ENCODE measurements at places on chromosomes 6 and 20.

DNA sequence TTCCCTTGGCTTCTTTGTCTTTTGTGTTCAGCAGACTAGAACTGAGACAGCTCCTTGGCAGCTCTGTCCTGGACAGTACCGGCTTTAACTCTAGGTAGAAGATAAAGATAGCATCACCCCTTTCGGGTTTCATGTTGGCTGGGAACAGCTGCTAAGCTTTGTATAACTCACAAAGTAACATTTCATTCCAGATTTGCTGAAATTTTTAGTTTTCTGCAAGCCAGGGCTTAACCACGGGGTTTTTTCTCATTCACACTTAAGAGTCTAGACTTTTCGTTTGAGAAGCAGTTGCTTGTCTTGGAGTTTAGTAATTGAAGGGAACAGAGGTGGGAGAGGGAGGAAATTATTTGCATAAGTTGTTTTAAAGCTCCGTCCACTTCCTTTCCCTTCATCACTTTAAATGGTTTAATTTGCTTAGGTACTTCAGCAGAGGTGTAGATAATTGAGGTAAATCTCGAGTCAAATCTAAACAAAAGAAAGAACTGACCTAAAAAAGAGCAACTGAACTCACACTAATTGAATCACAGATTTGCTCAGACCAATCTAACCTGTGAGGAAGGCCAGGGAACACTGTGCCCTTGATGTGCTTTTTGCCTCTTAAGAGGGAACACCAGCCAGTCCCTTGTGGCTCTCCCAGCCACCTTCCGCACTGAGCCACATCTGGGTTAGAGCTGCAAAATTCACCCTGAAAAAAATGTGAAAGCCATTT is 48.3 kb downstream of the RREB1 start:
- DNase-seq, result no peak

DNA sequence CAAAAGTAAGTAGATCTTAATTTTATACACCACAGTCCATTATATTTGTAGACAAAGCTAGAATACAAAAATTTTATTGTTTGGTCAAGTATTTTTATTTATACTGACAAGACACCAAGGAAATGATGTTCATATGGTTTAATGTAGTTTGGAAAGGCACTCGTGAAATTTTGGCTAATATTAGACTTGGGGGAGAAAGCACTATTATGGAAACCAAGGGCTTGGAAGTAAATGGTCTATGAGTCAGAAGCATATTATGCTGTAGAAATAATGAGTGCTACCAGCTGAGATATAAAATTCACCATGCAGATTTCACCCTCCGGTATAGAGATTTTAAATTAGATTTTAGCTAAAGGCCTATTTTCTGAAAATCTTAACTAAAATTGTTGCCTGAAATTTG is 233.6 kb downstream of the KCNQ5 start:
- no peak for DNase-seq

- DNase-seq, result no peak
These were observed 56.8 kb upstream of the HINT3 start for GRCh38 chr6:125899726-125900182.

DNA sequence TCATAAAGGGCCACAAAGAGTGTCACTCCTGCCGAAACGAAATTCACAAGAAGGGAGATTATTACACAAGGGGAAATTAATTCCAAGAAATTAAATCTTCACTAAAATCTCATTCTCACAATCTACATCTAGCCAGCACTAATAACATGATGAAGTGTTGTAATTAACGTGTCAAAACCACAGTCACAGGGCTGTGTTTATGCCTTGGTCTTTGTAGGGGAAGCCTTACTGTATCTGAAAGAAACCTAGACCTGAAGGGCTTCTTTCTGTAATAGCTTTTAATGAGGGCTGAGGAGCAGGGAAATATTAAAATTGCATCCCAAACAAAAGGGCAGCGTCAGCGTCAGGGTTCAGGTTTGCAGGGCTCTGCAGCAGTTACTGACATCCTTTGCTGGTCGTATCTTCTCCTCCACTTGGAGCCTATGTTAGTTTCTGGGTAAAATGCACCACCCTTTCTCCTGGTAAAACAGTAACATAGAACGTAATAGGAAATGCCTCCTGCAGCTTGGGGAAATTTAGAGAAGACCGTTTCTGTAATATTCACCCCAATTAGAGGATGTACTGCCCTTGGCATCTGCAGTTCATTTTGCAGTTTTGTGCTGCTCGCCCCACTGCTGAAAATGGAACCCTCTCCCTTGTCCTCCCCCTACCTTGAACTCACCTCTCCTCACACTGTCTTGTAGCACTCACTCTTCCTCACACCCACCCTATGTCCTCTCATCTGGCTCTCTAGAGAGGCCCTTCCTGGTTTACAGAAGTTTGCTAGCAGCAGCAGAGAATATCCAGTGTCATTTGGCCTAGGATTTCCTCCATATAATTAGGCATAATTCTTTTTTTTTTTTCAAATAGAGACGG is 109.0 kb upstream of the TRAF3IP2 start:
- no peak for DNase-seq

DNA sequence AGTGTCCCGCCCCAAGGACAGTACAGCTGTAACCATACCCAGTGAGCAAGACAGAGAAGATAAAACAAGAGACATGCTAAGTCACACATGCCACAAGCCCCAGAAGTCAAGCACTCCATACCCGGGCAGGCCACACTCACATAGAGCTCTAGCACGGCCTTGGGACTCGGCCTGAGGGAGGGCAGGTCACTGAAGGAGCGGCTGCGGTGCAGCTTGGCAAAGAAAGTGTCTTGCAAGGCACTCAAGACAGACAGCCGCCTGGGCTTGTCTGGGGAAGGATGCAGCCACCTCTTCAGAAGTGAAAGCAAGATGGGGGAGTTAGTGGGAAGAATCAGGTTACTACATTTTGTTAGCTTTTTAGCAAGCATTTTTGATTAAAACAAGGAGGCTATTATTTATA is 48.7 kb upstream of the ARMH2 start:
- DNase-seq, result no peak

DNA sequence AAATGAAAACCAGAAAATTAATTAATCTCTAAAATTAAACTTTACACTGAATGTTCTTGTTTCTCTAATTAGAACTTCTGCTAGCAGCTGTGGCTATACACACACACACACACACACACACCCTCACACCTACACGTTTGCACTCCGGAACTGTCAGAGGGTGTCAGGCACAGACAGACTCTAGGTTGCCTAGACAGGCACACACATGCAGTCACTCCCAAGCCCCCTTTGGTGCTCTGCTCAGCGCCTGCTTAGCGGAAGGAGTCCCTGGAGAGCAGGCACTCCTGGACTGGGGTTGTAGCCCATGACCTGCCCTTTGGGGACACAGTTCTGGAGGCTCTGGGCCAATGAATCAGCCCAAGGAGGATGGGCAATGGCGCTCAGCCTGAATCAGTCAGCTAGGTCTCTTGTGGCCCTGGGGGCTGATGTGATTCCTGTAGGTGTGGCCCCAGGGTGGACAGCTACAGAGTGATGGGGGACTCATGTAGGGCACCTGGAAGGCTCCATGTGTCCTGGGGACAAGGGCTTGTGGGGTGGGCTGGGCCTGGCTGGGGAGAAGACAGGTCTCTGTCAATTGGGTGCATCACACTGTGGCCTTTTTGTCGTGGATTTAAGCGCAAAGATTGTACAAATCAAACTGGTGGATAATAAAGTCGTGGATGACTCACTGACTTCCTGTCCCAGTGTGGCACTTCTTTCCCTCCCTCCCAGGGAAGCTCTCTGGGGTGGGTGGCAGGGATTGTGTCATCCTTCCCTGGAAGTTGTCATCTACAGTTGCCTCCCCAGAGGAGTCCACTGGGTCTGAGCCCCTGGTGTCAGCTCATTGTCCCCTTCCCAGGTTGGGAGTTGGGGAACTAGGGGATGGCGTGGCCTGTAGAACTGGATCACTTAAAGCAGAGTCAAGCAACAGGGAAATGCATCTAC is 8.8 kb downstream of the TMEM151B start:
- no peak for DNase-seq

GRCh38 chr6:168968228-168968627 is 285.4 kb downstream of the THBS2 start:
- no peak for DNase-seq

DNA sequence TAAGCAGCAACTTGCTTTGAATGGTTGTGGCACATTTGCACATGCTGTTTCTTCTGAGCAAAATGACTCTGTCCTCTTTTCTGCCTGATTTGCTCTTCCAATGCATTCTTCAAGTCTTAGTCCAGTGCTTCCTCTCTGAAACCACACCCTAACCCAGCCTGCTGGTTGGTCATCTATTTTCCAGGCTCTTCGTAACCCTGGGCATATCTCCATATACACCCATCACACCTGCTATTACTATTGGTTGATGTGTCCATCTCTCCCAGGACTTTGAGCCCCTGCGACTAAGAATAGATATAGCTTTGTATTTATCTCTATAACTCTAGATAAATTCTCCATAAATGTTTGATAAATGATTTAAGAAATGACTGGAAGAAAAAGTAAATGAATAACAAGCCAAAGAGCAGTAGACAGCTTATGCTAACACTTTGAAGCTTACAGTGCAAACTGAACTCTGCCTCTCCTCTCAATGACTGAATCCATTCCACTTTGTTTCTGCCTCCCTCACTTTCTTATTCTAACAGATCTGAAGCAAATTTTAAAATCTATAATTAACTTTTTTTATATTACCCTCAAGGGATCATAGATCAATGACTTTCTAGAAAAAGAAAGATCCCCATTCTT is 59.7 kb upstream of the NT5E start:
- DNase-seq, result no peak

DNA sequence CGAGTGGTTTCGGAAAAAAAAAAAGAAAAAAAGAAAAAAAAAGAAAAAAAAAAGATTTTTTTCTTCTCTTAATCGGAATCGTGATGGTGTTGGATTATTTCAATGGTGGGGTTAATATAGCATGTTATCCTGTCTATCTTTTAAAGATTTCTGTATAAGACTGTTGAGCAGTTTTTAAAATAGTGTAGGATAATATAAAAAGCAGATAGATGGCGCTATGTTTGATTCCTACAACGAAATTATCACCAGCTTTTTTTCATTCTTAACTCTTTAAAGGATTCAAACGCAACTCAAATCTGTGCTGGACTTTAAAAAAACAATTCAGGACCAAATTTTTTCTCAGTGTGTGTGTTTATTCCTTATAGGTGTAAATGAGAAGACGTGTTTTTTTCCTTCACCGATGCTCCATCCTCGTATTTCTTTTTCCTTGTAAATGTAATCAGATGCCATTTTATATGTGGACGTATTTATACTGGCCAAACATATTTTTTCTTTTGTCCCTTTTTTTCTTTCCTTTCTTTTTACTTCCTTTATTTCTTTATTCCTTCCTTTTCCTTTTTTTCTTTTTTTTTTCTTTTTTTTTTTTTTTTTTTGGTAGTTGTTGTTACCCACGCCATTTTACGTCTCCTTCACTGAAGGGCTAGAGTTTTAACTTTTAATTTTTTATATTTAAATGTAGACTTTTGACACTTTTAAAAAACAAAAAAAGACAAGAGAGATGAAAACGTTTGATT is 3.6 kb downstream of the SOX4 start:
- DNase-seq, result no peak

GRCh38 chr20:2219481-2220006 is 76.3 kb upstream of the TGM3 start:
- no peak for DNase-seq

DNA sequence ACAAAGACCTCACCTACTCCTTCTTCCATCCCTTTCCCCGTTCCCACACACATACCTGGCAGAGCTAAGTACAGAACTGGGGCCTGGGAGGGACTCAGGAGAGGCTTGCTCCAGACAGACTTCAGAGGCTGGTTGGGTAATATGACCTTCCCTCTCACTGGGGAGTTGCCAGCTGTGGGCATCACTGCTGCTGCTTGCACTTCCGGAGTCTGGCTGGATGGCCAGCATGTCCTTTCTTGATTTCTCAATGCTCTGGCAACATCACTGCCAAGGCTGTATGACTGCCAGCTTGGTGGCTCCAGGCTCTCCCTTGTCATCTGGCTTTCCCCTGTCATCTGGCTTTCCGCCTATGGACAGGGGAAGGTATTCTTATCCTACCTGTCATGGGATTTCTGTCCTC is 47.8 kb downstream of the CDH22 start:
- DNase-seq, result no peak

DNA sequence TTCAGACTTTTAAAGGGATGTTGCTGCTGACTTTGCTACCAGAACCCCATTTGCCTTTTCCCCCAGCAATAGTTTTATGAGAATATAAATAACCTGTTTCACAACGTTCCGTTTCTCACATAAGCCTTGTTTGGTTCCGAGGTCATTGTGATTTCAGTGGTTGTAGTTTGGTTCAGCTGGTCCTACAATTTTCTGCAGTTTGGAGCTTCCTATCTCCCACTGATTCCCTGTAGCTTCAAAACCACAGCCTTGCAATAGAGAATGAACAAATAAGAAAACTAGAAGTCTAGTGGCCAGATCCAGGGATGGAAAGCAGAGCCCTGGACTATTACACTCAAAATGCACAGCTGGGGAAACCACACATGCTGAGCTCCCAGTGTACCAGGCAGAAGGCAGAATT is 24.1 kb upstream of the SH3BGRL2 start:
- DNase-seq, result no peak

DNA sequence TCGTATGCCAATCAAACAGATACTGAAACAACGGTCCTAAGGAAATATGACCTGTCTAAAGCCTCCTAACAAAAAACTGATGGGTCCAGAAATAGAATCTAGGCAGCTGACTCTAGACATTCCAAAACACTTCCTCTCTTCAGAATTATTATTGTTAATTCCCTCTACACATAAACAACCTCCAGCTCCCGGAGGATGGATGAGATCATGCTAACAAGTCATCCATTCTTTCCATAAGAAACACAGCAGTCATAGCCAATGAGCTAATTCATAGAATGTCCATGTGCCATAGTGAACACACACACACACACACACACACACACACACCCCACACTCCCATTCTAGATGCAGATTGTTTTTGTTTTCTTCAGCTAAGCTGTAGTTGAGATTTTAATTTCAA is 44.3 kb downstream of the HDGFL1 start:
- DNase-seq, result no peak

DNA sequence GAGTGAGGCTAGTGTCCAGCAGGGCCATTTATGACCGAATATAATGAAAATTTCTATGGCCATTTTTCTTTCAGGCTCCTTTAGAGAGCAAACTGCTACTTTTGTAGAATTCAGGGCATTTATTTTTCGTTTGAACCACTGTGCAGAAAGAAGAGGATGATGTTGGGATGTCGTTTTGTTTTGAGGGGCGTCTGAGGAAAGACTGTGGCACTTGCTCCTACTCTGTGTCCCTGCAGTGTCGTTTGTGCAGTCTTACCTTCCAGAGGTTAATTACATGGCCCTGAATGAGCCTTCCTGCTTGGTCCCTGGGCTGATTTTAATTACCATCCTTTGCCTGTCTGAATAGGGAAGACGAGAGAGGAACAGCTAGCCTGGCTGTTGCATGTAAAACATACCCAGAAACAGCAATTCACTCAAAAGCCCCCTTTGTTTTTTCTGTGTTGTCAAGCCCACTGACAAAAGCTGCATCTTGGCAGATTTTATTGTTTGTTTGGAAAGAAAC is 65.3 kb downstream of the CTNNBL1 start:
- DNase-seq, result no peak

DNA sequence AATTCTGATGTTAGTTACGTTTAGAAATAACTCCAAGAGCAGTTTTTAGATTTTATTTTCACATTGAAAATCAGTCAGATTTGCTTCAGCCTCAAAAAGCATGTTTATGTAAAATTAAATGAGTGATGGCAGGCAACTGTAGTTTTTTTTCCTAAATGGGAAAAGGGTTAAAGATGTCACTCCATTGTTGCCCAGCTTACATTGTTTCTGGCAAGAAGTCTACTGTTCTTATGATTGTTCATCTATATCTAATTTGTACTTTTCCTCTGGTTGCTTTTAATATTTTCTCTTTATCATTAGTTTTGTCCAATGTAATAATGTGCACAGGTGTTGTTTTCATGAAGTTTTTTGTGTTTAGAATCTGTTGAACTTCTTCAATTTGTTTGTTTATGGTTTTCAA is 6.7 kb upstream of the TTK start:
- no peak for DNase-seq

All from activated CD8-positive, alpha-beta memory T cell treated with anti-CD3 and anti-CD28 coated beads for 1 hour (primary cell).